ENCODE measurements at places on chromosomes 5 and 9.

DNA sequence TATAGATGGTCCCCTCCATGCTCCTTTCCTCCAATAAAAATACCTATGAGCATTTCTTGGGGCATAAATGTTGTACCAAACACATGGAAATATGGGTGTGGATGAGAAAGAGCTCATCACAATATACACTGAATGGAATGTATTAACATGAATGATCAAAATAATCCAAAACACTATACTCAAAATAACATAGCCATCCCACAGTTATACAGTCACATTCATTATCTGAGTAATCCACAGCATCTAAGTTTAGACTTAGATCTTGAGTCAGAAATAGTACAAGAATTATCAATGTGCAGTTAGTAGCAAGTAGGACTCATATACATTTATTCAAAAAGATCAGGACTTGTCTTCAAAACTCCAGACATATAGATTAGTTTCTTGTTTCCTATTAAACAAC, 175.2 kb upstream of the NREP start:
- no peak for DNase-seq

GRCh38 chr5:141760193-141760592, 78.2 kb upstream of the ARAP3 start:
- DNase-seq = no peak

DNA sequence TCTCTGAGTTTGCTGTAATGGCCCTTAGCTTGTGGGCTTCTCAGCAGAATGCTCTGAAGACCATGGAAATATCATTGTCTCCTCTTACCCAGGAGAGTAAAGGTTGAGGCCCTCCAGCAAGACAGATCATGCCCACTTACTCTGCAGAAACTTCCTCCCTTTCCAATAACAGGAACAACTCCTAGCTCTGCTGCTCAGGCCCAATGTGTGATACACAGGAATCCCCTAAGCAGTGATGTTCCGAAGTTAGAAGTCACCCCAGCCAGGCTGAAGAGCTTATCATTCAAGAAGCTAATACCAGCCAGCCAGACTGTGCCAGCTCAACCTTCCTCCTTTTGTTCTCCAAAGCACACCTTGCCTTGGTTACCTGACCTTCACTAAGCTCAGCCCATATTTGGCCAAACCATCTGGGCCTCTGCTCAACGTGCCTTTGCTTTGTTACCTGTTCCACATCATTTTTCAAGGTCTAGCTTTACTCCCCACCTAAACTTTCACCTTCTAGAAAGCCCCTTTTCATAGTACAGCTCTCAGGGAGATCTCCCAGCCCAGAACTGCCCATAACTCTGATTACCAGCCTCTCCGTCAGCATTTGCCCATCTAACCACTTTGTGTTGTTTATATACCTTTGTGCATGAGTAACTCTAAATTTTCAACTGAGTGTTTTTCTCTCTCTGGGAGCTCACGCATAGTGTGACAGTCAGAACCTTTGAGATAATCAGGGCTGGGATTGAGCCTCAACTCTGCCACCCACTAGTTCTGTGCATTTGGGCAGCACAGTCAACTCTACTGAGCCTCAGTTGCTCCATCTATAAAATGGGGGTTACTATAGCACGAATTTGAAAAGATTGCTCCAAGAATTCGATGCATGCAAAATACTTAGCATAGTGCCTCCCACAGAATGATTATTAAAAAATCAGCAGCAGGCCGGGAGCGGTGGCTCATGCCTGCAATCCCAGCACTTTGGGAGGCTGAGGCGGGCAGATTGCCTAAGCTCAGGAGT, 107.6 kb upstream of the CPEB4 start:
- DNase-seq = no peak

GRCh38 chr5:59222687-59223511, 640.0 kb downstream of the RAB3C start:
- no peak for DNase-seq

- DNase-seq = no peak
Observed at GRCh38 chr9:134390537-134390936, 64.3 kb downstream of the RXRA start.

DNA sequence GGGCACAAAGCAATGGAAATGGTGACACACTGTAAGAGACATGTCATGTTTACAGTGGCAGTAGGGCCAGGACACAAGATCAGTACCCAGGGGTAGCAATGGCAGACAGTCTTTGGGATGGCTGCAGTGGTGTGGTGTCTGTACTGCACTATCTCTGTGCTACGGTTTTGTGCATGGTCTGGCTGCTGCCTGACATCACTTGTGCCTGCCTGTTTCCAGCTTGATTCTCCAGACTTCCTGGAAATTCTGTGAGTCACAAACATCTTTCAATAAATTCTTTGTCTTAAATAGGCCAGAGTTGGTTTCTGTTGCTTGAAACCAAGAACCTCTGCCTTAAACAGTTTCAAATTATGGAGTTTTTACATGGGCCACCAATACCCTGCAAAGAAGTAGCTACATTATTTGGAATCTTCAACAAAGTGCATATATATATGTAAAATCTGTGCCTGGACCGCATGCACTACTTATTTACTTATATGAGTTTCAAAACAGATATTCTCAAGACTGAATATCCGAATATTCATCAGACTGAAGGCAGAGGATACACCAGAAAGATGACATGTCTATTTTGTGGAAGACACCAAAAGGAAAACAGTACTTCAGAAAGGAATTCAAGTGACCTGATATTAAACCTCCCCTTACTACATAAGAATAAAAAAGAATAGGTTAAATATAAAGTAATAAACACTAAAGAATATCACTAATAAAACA, 188.1 kb downstream of the RFX3 start:
- peak; percentile 61 for DNase-seq

DNA sequence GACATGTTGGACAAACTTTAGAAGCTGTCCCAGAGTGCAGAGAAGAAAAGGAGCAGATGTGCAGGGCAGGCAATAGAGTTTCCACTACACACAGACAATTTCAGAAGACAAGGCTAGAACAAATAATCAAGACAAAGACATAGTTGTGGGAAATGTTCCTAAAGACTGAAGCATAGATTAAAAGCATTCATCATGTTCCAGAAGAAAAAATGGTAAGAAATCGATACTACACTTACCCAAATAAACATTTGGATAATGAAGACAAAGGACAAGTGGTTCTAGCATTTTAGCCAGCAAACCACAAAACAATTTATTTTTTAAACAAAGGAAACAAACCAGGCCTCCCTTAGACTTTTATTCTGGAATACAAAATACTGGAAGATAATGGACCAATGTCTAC, 97.9 kb downstream of the FSTL4 start:
- no peak for DNase-seq

Measured in adrenal gland (tissue), 19 donors.